ENCODE measurements at places on chromosomes 2 and 18. TPM values are rescaled to one million over a fixed set of nuclear protein-coding genes. Genes with fewer than 3 reads are reported as not detected.

TSPYL6 gene
- 0.03 TPM for polyA plus RNA-seq

STRADB gene
- polyA plus RNA-seq = 28.6 TPM

CELF4 gene
- 0.19 TPM for polyA plus RNA-seq

PCARE gene
- polyA plus RNA-seq = 1.6 TPM

FHL2 gene
- polyA plus RNA-seq = 669 TPM

MAP2 gene
- polyA plus RNA-seq = 11.3 TPM

AGXT gene
- polyA plus RNA-seq = 0.06 TPM

HNMT gene
- 8.2 TPM for polyA plus RNA-seq

C2orf72 gene
- not detected for polyA plus RNA-seq

KRTCAP3 gene
- polyA plus RNA-seq = 0.65 TPM

EVX2 gene
- not detected for polyA plus RNA-seq

SPEG gene
- 92.2 TPM for polyA plus RNA-seq

CLEC4F gene
- polyA plus RNA-seq = 0.46 TPM

RNF125 gene
- polyA plus RNA-seq = 2.8 TPM

CACNB4 gene
- 0.03 TPM for polyA plus RNA-seq

C1QL2 gene
- not detected for polyA plus RNA-seq

OTX1 gene
- not detected for polyA plus RNA-seq

MYCN gene
- polyA plus RNA-seq = 0.22 TPM

PTRHD1 gene
- polyA plus RNA-seq = 19.7 TPM

TNFAIP6 gene
- 1.7 TPM for polyA plus RNA-seq

LOXL3 gene
- 1.5 TPM for polyA plus RNA-seq

DCDC2C gene
- polyA plus RNA-seq = not detected

CPO gene
- 0.10 TPM for polyA plus RNA-seq

PRSS56 gene
- not detected for polyA plus RNA-seq

G6PC2 gene
- not detected for polyA plus RNA-seq

RIT2 gene
- polyA plus RNA-seq = not detected

DSG3 gene
- polyA plus RNA-seq = 0.01 TPM

ITGA6 gene
- 11.8 TPM for polyA plus RNA-seq

GRB14 gene
- polyA plus RNA-seq = 42.3 TPM

USP37 gene
- polyA plus RNA-seq = 1.8 TPM

BCL2L11 gene
- 3.5 TPM for polyA plus RNA-seq

EPB41L3 gene
- polyA plus RNA-seq = 2.7 TPM

KCNK3 gene
- polyA plus RNA-seq = 1.9 TPM

EVA1A gene
- polyA plus RNA-seq = 0.19 TPM

TNS1 gene
- 339 TPM for polyA plus RNA-seq

HOXD3 gene
- 0.30 TPM for polyA plus RNA-seq

MEX3C gene
- polyA plus RNA-seq = 13.0 TPM

CD28 gene
- 0.21 TPM for polyA plus RNA-seq

STK11IP gene
- 15.6 TPM for polyA plus RNA-seq

SLC16A14 gene
- 0.89 TPM for polyA plus RNA-seq

Measured in heart left ventricle (tissue), 16 donors.